ENCODE measurements at places on chromosomes 13 and 19.
A peak's percentile ranks its signal among the peaks of the same experiment; 100 is the strongest.

GRCh38 chr19:11423791-11424181, 4.7 kb upstream of the RGL3 start:
- no peak for DNase-seq

- DNase-seq: no peak
These were observed 36.9 kb downstream of the EFNB2 start for GRCh38 chr13:106498571-106498970.

GRCh38 chr19:18985257-18985656, 44.2 kb upstream of the HOMER3 start:
- DNase-seq: peak; percentile 66

DNA sequence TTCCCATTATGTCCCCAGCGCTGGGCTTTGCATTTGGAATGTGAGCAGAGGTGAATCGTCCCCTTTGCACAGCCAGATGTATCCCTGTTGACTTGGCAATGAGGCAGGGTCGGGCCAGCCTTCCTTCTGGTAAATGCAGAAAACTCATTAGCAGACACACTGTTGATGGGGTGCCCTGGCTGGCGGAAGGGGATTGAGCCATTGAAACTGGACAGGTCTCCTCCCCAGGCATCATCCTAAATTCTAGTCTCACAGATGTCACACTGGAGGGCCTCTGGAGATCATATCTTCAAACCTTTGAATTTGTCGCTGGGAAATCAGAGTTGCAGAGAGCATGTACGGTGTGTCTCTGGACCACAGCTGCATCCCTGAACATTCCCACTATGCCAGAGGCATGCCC, 219.5 kb upstream of the TSHZ3 start:
- DNase-seq: no peak

DNA sequence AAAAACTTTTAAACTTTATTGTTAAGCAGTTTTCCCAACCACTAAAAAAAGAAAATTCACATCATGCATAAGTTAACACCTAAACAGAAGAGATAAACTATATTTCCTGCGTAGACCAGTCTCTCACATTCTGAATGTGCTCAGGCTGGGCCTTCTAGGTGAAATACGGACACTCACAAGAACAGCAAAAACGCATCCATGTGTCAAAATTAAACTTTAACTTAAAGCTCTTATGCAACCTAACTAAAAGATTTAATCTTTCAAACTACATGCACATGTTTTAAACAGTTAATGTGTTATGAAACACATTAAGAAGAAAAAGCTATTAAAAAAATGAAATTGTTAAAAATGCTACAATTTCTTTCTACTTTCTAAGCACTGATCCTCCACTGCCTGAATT, 2.6 kb downstream of the SAFB2 start:
- no peak for DNase-seq
